ENCODE measurements at places on chromosomes 5 and 9.

GRCh38 chr5:132044207-132044606 is 16.2 kb upstream of the IL3 start:
- no peak for DNase-seq

- DNase-seq: no peak
These were observed 105.0 kb downstream of the ERCC6L2 start for GRCh38 chr9:95980262-95981125.

DNA sequence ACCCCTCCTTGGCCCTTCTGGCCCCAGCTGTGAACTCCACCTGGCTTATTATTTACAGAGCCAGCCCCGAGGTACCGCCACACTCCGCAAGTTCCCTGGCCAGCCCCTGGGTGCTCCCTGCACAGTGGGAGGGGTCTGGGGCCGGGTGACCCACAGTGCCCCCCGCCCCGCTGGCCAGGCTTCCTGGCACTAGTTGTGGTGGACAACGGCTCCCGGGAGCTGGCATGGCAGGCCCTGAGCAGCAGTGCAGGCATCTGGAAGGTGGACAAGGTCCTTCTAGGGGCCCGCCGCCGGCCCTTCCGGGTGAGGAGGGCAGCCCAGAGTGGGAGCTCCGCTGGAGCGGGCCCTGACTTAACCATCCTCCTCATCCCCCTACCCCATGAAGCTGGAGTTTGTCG is 3.9 kb downstream of the MAMDC4 start:
- DNase-seq: no peak

DNA sequence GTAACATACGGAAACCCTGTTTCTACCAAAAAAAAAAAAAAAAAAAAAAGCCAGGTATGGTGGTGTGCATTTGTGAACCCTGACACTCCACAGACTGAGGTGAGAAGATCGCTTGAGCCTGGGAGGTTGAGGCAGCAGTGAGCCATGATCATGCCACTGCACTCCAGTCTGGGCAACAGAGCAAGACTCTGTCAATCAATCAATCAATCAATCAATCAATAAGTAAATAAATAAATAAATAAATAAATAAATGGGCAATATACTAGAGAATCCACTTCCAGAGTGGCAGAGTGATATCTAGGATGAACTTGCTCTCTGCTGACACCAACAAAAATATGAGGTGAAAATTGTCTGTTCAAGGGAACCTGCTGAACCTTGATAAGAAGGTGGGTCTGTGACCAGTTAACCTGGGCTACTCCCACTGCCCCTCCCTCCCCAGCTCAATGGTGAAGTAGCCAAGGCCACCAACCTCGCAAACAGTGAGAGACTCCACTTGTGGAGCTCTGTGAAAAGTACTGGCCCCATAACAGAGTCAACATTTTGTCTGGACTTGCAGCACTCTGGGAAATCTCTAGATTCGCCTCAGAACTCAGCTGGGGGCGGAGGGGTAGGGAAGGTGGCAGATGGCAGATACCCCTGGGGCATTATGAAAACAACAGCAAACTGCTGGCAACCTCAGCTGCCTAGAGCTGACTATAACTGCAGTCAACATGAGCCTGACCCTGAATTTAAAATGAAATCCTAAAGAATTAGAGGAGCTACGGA is 163.7 kb downstream of the ROR2 start:
- DNase-seq: no peak
